Sigmoid colon (tissue), 7 donors: ENCODE measurements at places on chromosomes 12 and 14. TPM values are rescaled to one million over a fixed set of nuclear protein-coding genes. Genes with fewer than 3 reads are reported as not detected.

GRCh38 chr14:34184126-34184525 lies 233.3 kb upstream of the EGLN3 start:
- DNase-seq = no peak

DNA sequence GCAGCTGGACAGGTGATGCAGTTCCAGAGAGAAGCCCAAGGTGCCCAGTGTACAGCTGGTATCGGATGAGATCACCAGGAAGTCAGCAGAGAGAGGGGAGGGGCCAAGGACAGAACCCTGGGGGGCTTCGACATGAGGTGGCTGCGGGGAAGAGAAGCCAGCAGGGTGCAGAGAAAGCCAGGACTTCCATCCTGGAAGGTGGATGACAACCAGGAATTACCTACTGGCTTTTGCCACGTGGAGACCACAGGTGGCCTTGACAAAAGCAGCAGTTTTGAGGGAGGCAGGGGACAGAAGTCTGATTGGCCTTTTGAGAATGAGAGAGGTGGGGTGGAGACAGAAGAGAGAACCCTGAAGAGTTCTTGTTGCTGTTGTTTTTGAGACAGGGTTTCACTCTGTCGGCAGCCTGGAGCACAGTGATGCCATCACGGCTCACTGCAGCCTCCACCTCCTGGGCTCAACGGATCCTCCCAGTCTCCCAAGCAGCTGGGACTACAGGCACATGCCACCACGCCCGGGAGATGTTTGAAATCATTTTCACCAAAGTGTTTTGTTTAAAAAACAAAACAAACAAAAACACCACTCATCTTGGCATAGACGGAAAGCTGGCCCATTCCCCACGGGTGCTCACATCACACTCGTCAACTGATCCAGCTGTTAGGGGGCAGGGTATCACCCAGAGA lies 35.2 kb downstream of the CDC42BPB start:
- DNase-seq = no peak

- no peak for DNase-seq
These were observed 2.1 kb downstream of the CATSPERB start for GRCh38 chr14:91729756-91730155.

DNA sequence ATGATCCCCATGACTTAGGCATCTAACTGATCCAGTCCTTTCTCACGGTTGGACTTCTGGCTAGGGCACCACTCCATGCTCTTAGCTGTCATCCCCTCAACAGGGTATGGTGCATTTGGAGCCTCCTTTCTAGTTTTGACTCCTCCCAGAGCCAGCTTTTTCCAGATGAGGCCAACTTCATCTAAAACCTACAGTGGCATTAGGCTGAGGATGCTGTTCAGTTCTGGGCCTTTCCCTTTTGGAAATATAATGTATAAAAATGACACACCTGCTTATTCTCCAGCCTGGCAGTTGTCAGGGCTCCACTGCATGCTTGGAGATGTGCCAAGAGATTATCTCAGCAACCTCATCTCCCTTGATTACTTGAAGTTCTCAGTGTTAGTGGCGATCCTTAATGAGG lies 239.7 kb downstream of the EMP1 start:
- no peak for DNase-seq

GRCh38 chr14:23446291-23446851 lies 10.9 kb upstream of the MYH7 start:
- no peak for DNase-seq

GRCh38 chr12:26043135-26044006 lies 81.5 kb downstream of the BHLHE41 start:
- no peak for DNase-seq

DNA sequence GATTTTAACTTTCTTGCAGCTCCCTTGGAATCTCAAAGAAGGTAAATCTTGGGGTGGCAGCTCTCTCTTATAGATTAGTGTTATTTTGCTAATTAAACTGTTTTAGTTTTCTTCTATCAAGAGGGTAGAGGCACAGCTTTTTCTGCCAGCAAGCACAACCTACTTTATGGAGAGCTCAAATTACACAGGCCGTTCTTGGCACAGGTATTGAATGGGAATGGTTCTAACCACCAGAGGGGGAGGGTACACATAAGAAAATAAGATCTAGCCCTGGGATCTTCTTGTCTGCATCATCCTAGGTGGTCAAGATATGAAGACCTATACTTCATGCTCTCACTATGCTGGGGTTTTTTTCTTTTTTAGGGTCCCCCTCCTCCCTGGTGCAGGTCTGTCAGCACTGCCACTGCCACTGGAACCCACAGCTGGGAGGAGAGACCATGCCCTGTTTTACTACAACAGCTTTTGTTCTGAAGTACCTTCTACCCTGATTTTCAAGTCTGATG lies 48.6 kb upstream of the STAC3 start:
- no peak for DNase-seq

- DNase-seq = no peak
These were observed 873.6 kb downstream of the LRFN5 start for GRCh38 chr14:42480255-42480654.

DNA sequence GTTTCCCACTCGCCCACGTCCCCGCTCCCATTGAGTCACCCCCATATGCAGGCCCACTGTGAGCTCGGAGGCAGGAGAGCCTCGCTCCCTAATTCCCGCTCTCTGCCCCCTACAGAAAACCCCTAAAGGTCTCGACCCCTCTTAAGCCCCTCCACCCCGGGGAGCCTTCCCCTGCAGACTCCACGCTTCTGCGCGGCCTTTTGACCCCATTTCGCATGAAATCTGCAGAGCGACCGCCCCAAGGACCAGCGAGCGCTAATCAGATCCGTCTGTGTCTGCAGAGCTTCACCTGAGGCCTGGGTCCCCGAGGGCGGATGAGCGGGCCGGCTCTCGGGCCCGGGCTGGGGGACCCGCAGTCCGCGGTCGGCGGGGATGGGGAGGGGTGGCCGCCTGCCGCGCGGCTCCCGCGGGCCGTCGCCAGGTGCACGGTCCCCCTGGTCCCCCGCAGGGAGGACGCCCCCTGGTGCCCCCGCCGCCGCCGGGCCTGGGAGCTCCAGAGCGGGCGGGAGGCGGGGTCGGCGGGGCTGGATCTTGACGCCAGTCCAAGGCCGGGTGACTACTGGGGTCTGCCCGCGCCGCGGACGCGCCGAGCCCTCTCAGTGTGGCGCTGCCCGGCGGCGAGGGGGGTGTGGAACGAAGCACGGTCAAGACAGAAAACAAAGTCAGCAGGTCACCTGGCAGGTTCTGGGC lies 10.1 kb downstream of the BMP4 start:
- no peak for DNase-seq

DNA sequence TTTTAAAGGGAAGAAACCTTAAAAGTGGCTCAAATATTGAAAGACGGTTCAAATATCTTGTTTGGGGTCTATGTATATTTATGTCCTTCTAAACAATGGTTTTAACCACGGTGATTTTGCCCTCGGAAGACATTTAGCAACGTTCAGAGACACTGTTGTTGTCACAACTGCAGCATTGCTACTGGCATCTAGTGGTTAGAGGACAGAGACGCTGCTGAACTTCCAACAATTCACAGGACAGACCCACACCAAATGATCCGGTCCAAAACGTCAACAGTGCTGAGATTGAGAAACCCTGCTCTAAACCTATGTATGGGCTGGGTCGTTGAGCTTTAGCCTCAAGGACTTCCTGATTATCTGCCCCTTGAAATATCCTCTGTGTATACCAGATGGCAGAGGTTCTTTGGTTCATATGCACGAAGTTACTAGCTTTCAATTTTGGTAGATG lies 1.7 kb downstream of the ANGEL1 start:
- no peak for DNase-seq

- no peak for DNase-seq
These were observed 371.7 kb upstream of the KITLG start for GRCh38 chr12:88951860-88952561.

GRCh38 chr12:108967869-108968540 lies 52.9 kb downstream of the SVOP start:
- DNase-seq = no peak

- no peak for DNase-seq
These were observed 238.8 kb upstream of the SYT10 start for GRCh38 chr12:33678221-33678964.

DNA sequence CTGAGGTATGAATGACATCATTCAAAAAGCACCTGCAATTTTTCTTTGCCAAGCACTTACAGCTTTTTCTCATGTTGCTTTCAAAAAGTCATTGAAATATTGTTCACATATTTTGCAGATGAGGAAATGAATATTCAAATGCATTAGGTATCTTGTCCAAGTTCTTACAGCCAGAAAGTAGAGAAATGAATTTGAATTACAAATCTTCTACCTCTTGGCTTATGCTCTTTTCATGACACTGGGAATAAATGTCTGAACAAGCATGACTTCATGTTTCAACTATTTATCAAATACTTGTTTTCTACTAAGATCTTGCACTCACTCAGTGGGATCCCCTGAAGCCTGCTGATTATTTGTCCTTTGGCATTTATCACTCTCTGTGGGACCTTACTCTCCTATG lies 267.2 kb upstream of the BTG1 start:
- no peak for DNase-seq

GRCh38 chr12:9751204-9752144 lies 9.2 kb downstream of the CD69 start:
- no peak for DNase-seq

DNA sequence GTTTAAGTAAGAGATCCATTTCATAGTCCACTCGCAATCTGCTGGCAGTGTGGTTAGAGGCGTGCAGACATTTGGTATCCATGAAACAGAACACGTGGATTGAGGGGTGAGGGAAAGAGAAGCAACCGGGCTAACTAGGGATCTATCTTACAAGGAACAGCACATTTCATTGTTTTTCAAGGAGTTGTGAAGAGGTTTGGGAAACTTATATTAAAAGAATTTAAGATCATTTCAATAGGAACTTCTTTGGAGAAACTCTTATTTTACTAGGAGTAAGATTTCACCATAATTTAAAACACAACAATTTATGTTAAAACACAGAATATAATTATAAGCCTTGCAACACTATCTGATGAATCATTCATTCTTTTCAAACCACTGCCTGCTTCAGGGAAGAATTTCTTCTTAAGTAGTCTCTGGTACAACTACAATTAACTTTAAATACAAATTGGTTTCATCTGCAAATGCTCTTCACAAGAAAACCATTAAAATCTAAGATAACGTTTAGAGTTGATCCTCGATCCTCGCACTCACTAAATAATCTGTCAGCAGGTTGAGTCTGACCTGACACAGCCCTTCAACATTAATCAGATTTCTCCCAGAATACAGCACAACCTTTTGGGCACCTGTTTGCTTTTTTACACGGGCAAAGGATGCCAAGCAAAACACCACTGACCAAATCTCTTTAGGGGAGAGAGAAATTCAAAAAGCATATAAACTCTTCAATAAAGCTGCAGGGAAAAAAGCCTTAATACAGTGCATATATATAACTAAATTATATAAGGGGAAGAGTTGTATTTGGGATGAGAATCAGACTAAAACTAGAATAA lies 27.3 kb downstream of the PPTC7 start:
- DNase-seq = no peak

DNA sequence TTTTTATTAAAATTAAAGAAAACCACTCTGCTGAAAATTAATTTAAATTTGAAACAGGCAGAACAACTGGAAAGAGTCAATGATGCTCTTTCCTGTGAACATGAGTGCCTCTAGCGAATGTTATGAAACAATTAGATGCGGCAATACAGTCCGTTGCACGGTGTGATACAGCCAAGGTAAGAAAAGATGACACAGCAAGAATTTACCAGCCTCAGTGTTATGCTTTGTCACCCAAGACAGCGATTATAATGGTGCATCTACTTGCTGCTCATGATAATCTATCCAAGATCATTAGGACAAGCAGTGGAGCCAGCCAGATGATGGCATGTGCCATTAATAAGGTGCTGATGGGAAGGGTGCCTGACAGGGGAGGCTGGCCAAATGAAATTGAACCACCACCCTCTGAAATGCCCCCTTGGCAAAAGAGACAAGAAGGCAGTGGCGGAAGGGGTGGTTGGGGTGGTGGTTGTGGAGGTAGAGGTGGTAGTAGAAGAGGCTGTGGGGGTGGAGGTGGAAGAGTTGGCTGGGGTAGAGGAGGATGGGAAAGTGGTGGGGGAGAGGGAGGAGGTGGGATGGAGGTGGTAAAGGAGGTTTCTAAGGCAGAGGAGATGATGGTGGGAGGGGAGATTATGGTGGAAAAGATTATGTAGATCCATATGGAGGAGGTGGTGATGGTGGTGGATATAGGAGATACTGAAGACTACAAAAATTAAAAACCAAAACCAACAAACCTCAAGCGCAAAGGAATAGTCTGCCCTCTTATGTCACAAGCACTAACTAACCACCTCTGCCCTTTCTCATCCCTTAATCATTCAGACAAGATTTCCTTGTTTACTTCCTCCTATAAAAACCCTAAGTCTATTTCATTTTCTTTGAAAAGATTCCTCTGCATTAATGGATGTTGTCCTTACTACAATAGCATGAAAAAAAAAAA lies 4.0 kb upstream of the RESF1 start:
- DNase-seq = no peak

- DNase-seq = no peak
These were observed 86.4 kb downstream of the STAB2 start for GRCh38 chr12:103673487-103673886.

GRCh38 chr12:9073076-9073475 lies 42.6 kb downstream of the A2M start:
- no peak for DNase-seq

GRCh38 chr14:70045844-70046535 lies 142.8 kb downstream of the SLC8A3 start:
- DNase-seq = peak; percentile 70

GRCh38 chr12:75883241-75883640 lies 148.3 kb downstream of the PHLDA1 start:
- no peak for DNase-seq

- no peak for DNase-seq
These were observed 64.5 kb downstream of the CRADD start for GRCh38 chr12:93741659-93742109.

DNA sequence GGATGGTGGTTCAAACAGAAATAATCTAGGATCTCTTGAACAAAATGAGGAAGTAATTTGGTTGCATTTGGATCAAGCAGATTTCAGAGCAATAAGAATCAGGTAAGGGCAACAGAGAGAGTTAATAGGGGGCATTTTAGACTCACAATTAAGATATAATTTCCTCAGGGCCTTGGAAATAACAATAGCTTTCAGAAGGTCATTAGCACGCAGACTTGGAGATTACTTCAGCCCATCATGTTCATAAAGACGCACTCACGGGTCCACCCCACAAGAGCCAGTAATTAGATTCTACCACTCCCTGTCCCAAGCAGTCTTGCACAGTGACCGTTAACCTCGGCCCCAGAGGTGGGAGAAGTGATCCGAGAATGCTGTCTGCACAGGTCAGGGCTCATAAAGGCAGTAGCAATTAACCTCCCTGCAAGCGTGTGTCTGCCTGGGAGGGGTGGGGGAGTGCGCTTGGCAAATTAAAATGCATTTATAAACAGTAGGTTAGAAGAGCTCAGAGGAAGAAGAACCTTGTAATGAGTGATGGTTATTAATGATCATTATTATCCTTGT lies 125.7 kb upstream of the CCDC196 start:
- DNase-seq = no peak

Gene TBK1
- total RNA-seq = 23.5 TPM

Gene GARIN6
- not detected for total RNA-seq

Gene OVCH1
- total RNA-seq = 0.27 TPM
